ENCODE measurements at places on chromosomes 3 and 15.

GRCh38 chr3:147652651-147653366 is 243.6 kb downstream of the ZIC1 start:
- DNase-seq: no peak

DNA sequence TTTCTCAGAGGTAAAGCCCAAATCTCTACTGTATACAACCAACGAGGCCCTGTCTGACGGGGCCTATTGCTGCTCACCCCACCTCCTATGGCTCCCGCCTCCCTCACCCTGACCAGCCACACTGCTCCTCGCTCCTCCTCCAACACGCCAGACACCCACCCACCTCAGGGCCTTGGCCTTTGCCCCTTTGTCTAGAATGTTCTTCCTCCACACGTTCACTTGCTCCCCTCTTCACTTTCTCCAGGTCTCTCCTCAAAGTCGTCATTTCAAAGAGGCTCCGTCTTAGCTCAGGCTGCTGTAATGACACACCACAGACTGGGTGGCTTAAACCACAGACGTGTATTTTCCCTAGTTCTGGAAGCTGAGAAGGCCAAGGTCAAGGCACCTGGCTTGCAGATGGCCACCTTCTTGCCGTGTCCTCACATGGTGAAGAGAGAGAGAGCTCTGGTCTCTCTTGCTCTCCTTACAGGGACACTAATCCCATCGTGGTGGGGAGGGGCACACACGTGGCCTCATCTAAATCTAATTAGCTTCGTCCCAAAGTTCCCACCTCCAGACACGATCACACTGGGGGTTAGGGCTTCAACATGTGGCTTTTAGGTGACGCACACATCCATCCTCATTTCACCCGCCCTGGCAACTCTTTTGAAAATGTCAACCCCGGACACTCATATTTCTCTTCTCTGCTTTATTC is 98.2 kb downstream of the TLE3 start:
- DNase-seq: no peak

DNA sequence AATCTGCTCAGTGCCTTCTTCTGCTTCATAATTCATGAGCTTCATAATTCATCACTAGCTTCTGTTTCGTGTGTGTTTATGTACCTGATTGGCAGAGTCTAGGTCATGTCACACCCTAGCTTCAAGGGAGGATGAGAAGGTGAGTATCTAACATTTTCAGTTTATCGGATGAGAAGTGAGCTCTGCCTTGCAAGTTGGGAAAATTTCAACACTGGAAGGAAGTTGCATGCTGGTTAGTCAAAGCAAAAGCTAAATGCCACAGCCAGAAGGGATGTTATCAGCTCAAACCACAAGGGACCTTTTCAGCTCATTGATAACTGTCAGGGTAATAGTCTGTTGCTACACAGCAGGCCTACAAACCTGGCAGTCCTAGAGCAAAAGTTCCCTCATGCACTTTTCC is 7.3 kb upstream of the TNFSF10 start:
- no peak for DNase-seq

GRCh38 chr3:102374863-102375634 is 59.8 kb upstream of the ZPLD1 start:
- DNase-seq: no peak

GRCh38 chr3:195250473-195251251 is 20.3 kb downstream of the XXYLT1 start:
- DNase-seq: no peak

- DNase-seq: no peak
These were observed 181.7 kb downstream of the FAM43A start for GRCh38 chr3:194867270-194867983.

DNA sequence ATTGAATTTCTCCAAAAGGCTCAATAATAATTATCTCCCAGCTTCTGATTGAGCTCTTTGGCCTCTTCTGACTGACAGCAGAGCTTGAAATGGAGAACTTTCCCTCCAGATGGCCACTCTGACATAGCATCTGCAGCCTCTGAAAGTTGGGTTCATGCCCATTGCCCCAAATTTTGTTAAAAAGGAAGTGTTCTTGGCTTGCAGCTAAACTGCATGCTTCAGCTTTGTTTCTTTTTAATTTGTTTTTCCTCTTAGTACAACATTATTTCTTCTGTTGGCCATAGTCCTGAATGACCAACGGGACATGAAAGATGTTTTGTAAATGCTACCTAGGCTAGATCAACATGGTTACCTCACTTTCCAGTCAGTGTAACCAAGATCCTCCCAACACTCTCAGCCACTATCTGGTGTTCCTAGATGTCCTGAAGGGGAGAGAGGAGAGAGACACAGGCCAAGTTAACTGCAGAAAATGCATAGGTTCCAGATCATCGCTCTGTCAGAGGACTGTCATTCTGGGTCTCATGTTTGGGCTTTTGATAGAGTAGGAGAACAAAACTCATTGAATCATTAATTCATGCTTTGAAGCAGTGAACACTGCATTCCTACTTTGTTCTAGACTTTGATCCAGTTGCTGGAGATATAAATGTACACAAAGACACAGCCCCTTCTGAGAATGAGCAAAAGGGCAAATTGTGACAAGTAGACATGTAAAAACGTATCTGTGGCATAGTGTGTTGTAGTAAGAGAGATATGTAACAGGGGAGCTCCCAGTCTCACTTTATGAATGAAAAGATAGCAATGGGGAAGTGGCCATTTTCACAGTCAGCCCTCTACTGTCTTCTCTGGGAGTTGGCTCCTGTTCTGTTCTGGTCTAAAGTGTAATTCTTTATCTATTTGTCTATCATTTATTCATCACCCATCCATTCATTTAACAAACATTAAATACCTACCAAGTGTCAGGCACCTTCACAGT is 156.2 kb downstream of the ZNF621 start:
- DNase-seq: no peak

DNA sequence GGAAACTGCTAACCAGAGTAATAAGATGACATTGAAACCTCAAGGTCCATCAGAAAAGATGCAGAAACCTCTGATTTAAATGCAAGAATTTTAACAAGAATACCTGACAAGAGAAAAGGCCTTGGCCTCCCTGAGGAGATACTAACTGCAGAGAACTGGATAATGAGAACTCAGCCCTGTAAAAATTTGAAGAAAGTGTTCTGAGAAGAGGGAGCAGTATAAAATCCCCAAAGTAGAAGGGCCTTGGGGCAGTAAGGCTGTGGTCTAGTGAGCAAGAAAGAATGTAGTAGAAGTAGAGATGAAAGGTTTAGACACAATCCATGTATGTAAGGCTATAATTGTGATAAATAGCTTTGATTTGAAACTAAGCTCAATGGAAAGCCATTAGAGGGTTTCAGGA is 394.1 kb downstream of the ZBBX start:
- no peak for DNase-seq

DNA sequence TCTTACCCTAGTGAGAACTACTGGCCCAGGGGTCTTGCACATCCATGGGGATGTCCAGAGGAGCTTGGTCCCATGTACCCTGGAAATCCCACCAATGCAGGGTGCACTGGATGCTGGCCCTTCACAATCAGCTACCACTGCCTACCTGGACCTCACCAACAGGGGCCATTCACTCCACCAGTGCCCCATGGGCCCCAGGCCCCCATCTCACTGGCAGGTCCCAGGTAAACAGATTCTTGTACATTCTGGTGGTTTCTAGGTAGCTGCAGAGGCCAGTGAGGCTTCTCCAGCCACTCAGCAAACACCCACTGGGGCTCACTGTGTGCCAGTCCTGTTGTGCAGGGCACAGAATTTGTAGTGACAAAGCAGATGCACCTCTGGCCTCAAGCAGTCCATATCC is 24.9 kb downstream of the RAB6B start:
- DNase-seq: no peak

DNA sequence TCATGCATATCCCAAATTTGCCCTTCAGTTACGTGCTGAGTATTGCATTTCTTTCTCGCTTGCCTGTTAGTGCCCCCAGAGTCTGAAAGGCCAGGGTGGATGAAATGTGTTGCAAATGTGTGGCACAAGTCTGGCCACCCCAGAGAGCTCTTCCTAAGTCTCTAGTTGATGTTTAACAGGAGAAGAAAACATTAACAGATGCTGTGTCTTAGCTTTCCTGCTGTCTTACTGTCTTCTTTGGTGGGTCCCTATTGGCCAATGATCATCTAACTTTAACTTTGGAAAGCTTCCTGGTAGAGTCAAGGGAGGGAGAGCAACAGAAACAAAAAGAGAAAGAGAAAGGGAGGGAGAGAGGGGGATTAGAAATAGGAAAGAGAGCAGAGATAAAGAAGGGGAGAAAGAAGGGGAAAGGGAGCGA is 76.7 kb upstream of the P3H2 start:
- DNase-seq: no peak

DNA sequence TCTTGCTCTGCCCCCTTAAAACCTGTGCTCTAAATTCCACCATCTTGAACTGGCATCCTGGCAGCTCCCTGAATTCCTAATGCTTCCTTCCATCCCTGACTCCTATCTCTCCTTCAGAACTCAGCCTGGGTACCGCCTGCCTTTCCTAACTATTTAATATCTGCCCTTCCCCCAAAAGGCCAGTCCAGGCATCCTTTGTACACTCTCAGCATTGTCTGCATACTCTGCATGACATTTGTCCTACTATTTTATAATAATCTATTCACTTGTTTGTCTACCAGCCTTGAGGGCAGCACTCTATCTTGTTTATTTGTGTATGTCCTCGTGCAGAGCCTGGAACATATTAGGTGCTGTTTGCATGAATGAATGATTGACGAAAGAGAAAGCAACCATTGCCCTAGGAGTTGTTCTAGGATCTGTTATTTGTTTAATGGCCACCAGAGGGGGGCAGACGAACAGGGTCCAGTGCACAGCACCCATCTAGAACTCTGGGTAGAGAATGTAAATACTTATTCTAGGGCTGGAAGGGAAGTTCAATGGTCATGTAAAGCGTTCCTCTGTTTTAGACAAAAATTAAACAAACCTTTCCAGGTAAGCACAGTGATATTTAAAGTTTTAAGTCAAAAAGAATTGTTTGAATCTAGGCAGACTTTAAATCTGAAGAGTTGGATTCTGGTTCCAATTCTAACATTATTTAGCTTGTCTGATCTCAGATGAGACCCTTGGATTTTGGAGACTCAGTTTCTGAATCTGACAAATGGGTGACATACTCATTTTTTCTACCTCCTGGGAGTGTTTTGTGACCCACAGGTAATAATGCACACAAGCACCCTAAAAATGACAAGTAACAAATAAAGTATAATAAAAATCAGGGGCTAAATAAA is 125.8 kb upstream of the GALNT15 start:
- DNase-seq: peak; percentile 10

DNA sequence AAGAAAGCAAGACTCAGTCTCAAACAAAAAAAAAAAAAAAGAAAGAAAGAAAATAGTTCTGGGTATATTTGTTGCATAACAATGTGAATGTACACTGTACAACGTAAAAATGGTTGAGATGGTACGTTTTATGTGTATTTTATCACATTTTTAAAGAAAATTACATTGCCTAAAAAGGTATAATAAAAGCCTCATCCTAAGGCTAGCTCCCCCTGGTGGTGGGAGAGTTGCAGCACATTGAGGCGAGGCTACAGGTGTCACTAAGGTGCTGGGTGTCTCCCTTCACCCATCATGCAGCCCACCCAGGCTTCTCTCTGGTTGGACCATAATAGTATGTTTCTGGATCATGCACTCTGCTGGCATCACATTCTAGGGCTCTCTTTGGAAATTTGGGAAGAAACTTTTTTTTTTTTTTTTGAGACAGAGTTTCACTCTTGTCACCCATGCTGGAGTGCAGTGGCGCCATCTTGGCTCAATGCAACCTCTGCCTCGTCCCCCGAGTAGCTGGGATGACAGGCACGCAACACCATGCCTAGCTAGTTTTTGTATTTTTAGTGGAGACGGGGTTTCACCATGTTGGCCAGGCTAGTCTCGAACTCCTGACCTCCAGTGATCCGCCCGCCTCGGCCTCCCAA is 12.4 kb upstream of the RAB11A start:
- peak; percentile 73 for DNase-seq

DNA sequence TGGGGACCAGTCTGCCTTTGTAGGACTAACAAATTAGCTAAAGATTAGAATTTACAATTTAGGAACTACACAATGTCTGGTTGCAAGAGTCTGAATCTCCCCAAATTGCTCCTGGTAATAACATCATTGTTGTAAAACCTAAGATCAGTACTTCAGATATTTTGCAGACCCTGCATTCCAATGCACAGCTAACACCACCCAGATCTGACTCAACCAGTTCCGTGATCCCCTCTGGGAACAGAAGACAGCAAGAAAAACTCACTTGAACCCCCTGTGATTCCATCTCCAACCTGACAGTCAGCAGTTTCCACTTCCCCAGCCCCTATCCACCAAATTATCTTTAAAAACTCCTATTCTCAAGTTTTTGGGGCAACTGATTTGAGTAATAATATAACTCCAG is 201.9 kb upstream of the ARPP21 start:
- no peak for DNase-seq

GRCh38 chr3:128563439-128563838 is 70.4 kb upstream of the GATA2 start:
- DNase-seq: no peak

DNA sequence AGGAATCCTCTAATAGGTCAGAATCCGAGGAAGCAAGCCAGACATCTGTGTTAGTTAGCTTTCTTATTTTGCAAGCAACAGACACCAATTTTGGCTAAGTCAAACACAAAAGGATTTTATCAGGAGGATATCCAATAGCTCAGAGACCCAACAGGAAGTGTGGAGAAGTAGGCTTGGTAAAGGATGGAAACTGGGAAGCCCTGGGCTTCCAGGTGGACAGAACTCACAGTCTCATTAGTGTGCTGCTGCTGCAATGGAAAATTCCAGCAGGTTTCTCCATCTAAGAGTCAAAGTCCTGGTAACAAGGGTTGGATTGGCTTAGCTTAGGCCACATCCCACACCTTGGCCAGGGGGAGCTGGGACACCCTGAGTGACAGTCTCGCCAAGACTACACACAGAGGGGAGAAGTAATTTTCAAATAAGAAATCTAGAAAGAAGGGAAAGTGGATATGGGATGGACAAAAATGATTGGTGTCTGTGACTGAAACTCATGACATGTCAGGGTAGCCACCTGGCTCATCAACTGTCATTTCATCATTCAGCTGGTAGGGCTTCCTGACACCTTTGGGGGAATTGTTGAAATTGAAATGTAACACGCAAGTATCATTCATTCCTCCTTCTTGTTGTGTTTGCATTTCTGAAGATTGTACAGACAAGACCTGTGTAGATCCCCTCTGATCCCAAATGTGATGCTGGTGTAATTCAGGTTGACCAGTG is 158.6 kb downstream of the THSD4 start:
- DNase-seq: no peak

GRCh38 chr3:112672716-112673541 is 32.0 kb upstream of the CCDC80 start:
- no peak for DNase-seq

DNA sequence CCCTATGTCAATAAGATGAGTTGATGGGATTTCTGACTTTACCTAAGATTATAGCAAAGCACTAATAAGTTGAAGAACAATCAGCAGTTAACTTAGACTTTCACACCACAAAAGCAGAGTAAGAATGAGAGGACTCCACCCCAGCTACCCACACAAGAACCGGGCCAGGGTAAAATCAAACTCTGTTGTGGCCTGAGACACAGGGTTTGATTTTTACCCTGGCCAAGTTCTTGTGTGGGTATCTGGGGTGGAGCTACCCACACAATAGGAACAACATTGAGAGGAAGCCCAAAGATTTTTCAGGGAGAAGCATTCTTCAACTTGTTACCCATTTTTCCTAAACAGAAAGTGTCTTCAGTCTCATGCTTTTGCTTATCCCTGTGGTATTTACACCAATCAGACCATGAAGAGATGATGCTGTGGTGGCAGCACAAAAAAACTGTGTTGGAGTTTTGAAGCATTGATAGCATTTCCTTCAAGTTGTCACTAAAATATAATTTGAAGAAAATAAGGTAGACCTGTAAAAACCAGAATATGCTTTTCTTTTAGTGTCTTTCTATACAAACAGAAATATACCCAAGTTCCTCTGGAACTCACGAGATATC is 25.6 kb downstream of the CPOX start:
- no peak for DNase-seq

- DNase-seq: no peak
These were observed 35.7 kb upstream of the DLG1 start for GRCh38 chr3:197333901-197334639.

All from stimulated activated CD4-positive, alpha-beta T cell treated with anti-CD3 and anti-CD28 coated beads, Interleukin-4, amount 100 ng/mL, for 4 hours (primary cell).